ENCODE measurements at places on chromosomes 1 and 21. TPM values are rescaled to one million over a fixed set of nuclear protein-coding genes. Genes with fewer than 3 reads are reported as not detected.

Gene CCNL2
- total RNA-seq: 319 TPM

Gene BTBD19
- 7.9 TPM for total RNA-seq

Gene KRTAP19-3
- not detected for total RNA-seq

GRCh38 chr1:65525266-65526048 lies 105.0 kb downstream of the LEPR start:
- no peak for DNase-seq

DNA sequence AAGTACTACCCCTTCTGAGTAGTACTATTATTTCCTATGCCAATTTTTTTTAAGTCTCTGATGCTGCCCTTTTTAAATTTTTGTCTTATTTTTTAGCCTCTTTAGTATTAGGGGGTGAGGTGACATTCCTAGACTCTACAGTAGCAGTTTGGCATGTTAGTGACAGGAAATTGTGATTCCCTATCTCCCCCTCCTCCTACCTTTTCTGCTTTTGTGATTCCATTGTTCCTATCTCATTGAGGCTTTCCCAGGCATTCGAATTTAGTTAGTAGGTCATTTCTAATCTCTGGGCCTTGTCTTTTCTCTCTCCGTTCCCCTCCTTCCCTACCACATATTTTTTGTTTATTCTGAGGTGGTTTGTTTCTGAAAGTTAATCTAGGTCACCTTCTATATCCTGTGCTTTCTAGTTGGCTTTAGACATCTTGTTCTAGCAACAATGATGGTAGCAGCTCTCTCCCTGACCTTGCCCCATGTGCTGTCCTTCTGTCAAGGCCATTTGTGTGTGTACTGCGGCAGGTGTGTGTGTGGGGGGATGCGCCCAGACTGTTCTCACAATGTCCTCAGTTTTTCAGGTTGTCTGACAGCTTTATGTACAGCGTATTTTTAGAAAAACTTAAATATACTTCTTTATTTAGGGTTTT lies 21.5 kb downstream of the SEMA6C start:
- DNase-seq: no peak

DNA sequence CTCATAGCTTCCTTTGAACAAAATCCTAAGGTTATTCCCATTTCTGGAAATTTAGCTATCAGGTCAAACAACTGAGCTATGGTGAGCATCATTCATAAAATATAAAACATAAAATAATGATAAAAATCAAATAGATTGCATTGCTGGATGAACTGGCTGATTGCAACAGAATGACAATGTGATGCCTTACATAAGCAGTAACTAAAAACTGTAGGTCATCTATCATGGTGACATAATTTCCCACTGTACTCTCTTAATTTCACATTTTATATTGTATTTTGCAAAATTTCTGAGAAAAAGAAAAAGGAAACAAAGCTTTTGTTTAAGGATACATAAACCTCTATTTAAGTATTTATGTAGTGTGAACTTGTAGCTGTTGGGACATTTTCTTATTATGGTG lies 4.6 kb downstream of the PTGER3 start:
- no peak for DNase-seq

DNA sequence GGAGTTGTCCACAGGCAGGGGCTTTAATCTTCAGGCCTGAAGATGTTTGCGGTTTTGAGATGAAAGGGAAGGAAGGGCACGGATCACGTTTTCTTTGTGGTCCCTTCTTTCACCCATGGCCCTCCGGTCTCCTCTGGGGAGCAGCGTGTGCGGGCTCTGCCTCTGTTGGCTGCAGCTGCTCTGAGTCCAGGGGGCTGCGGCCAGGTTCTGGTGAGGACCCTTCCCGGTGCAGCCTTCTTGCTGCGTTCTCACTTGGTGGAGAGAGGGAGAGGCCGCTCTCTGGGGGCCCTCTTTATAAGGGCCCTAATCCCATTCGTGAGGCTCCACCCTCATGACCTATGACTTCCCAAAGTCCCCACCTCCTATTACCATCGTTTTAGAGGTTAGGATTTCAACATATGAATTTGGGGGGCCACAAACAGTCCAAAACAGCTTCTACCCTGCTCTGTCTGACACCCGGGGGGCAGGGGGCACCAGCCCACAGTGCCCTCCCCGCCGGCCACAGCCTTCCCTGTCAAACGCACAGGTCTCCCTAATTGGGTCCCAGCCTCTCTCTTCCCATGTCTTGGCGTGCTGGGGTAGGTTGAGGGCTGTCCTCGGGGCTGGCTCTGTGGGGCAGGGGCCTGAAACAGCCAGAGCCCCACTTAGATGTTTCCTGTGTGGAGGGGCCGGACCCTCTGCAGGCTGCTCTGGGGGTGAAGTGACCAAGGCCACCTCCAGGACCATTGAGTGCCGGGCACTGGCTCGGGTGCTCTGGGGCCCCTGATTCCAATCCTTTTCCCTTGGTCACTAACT lies 100.1 kb upstream of the C1orf174 start:
- DNase-seq: no peak
